ENCODE measurements at places on chromosomes 11 and 22.

GRCh38 chr11:945986-946385 lies 20.3 kb downstream of the AP2A2 start:
- no peak for DNase-seq

DNA sequence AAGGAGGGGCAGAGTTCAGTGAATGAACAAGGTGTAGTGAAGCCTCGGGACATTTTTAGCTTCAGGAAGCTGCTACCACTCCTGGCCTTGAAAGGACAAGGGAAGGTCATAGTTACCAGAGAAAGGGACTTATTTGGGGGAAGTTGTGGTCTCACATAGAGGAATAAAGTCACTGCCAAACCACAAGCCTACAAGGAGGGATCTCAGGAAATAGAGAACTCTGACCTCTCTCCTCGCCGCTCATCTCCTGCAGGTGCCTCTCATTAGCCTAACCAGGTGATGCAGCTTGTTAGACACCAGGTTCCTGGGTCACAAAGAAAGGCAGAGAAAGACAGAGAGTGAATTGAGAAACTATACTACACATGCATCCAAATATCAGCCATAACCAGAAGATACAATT lies 14.3 kb upstream of the TOLLIP start:
- DNase-seq = no peak

GRCh38 chr11:103877221-103877620 lies 159.2 kb upstream of the DDI1 start:
- DNase-seq = no peak

DNA sequence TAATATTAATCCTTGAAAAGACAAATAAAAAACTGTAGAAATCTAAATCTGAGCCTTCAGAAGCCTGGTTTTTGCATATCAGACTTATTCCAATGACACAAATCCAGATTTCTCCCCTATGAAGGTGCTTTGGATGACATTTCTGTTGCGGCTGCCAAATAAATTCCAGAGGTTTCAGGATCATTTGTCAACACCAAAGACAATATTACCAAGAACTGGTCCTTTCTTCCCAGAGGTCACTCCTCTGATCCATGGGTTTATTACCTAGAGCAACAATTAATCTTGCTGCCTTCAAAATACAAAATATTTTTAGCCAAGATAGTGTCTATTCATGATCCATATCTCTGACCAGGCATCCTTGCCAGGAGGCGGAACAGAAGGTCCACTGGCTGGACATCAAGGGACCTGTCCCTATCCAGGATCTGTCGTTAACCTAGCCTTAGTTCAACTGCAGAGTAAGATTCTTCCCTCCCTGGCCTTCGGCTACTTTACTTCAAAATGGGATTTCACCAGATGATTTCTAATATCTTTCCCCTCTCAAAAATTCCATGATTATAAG lies 4.9 kb downstream of the CADM1 start:
- no peak for DNase-seq

- DNase-seq = no peak
Measured at GRCh38 chr11:58493676-58494075, 14.2 kb downstream of the OR5B21 start.

GRCh38 chr11:113148652-113149051 lies 165.7 kb upstream of the TTC12 start:
- DNase-seq = no peak

- DNase-seq = no peak
Measured at GRCh38 chr11:96275801-96276594, 67.0 kb downstream of the MAML2 start.

DNA sequence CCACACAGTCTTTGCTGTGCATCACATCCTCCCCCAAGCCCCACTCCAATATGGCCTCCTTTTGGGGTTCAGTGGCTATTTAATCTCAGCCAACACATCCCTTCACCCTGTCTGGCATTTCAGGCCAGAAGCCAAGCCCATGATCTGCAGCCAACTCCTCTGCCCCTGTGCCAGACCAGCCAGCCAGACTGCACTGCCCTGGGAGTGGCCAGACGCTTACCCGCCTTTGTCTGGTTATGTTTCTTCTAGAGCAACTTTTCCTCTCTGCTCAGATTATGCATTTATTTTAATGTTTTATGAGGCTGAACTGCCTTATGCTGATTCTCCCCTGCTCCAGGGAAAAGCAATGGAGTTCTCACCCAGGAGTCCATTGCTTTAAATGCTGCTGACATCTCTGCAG lies 206.7 kb upstream of the TBCEL start:
- no peak for DNase-seq

DNA sequence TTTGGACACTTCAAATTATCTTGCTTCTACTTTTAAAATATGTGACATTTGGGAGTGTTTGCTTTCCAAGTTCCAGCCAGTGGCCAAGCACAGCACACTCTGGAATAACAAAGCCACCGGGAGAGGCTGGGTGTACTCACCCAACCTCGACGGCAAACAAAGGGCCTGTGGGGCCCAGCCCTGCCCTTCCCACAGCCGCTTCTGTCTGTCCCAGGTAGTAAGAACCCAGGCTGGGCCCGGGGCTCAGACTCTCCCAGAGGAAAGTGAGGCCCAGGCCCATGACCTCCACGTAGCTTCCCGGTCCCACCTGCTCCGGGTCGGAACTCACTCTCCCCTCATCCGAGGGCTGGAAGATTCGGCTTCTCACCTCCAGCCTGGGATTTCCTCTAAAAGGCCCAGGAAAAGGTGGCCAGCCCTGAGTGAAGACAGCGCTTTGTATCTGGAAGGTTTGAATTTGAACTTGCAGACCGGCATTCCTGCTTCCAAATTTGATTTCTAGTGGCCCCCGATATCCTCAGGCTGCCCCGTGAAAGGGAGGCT lies 93.5 kb downstream of the CELSR1 start:
- DNase-seq = peak; percentile 70

DNA sequence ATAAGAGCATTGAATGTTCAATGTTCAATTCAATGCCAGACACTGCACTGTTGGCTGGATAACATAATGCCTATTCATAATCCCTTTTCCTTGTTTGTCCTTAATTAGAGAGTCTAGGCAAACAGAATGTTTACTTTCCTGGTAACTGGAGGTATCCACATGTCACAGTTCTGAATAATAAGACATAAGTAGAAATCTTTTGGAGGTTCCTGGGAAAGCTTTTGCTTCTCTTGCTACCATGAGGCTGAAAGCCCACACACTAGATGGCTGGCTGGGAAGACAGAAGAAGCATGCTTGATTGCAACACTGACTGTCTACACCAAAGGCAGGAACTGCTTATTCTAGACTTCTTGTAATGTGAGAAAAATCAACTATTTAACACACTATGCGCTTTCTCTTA lies 79.5 kb downstream of the GAB2 start:
- no peak for DNase-seq

- DNase-seq = no peak
Measured at GRCh38 chr22:33691057-33691630, 229.1 kb downstream of the LARGE1 start.

DNA sequence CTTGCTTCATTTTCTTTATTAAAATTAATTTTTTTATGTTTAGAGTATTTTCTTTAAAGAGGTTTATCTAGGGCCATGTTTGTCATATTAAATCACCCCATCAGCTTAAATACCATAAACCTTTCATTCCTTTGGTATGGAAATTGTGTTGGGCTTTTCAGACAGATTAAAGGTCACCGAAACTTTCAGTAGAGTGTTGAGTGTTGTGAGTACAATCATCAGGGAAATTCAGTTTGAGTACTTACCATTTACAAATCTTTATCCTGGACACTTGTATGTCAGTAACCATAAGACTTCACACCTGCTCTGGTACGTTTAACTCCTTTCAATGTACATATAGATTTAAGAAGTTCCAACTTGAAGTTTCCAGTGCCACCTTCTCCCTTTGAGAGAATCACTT lies 12.0 kb downstream of the PRMT3 start:
- no peak for DNase-seq

- no peak for DNase-seq
Measured at GRCh38 chr11:14081581-14082231, 119.2 kb downstream of the SPON1 start.

DNA sequence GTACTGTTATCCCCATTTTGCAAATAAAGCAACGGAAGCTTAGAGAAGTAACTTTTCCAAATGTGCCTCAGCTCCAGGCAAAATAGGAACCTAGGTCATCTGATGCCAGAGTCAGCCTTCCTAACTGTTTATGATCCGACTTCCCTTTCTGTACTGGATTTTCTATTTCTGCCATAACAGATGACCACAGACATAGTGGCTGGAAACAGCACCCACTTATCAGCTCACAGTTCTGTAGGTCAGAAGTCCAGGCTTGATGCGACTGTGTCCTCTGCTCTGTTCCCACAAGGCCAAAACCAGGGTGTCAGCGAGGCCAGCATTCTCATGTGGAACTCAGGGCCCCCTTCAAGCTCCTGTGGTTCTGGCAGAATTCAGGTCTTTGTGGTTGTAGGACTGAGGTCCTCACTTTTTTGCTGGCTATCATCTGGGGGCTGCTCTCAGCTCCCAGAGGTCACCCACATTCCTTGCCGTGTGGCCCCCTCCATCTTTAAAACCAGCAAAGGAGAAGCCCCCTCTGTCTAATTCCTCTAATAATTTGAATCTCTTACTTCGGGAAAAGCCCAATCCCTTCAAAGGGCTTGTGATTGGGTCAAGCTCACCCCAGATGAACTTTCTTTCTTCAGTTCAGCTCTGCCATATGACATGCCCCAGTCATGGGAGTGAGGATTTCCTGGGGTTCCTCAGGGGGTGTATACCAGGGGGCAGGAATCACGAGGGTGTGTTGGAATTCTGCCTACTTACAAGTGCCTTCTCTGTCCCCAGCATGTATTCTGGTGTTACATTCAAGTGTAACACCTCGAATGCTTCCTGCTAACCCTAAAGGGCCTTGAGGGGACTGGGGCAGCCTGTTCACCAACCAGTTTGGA lies 15.3 kb downstream of the KCNJ5 start:
- no peak for DNase-seq

- DNase-seq = no peak
Measured at GRCh38 chr11:70913715-70914231, 338.6 kb downstream of the SHANK2 start.

GRCh38 chr11:127493330-127494022 lies 492.9 kb upstream of the KIRREL3 start:
- DNase-seq = no peak

- peak; percentile 99 for DNase-seq
Measured at GRCh38 chr11:61567286-61568061, 13.4 kb downstream of the SYT7 start.

- no peak for DNase-seq
Measured at GRCh38 chr11:10204021-10204420, 90.0 kb downstream of the SBF2 start.

- DNase-seq = no peak
Measured at GRCh38 chr11:61091373-61092279, 10.7 kb upstream of the CD5 start.

DNA sequence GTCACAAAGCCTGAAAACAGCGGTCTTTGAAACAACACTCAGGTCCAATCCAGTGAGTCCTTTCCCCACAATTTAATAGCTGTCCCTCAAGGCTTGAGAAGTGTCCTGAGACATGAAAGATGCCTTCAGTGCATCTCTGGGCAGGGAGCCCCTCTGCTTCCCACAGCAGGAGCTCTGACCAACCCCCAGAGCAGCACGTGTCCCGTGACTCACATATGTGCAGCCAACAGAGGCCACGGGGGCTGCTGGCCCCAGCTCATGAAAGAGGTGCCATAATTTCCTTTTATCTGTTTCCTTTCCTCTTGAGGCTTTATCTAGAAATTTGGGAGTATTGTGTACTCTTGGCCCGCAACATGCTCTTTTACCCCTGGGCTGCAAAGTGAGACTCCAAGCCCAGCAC lies 33.2 kb upstream of the LMO1 start:
- DNase-seq = no peak

- no peak for DNase-seq
Measured at GRCh38 chr11:3747704-3748103, 49.6 kb downstream of the NUP98 start.

DNA sequence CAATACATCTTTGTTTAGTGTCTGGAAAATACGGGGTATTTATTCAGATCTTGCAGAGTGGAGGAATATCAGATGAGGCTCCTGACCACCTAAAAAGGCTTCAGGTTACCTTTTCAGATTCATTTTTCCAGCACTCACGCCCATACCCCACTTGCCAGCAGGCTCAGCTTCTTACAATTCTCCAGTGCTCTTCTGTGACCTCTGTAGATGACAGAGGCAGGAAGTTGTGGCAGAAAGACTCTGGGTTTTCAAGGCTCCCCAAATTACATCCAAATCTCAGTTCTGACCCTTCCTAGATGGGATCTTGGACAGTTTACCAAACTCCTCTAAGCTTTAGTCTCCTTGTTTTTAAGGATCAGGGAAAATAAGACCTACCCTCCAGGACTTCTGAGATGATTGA lies 61.1 kb downstream of the SYTL2 start:
- DNase-seq = no peak

GRCh38 chr11:122197066-122197987 lies 81.3 kb upstream of the BLID start:
- no peak for DNase-seq

DNA sequence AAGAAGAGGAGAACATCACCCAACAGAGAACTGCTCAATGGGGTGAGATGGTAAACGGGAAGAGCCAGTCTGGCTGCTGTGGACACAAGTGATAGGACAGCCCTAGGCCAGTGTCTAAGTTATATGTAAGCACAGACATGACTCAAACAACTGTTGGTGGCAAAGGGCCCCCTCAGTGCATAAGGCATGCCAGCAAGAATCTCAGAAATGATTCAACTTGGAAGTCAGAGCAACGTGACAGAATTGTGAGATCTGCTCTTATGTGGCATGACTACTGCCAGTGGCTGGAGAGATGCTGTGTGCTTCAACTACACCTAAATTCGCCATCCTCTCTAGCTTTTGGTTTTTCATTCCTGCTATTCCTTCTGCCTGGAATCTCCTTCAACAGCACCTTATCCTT lies 7.4 kb downstream of the SLN start:
- DNase-seq = no peak

DNA sequence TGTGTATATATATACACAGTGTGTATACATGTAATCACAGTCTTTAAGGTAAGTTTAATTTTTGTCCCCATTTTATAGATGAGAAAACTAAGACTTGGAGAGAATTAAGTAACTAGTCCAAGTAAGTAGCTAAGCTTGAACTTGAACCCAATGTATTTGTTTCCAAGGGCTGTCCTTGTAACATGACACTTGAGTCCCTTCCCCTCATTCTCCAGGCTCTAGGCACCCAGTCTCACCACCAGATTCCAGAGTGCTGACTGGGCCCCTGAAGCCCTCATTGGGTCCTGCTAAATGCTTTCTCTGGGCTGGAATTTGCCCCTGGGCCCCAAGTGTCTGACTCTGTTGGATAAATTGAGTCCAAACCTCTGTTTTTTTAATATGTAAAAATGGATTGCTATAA lies 45.5 kb downstream of the ADM start:
- DNase-seq = no peak

- DNase-seq = peak; percentile 78
Measured at GRCh38 chr11:66854231-66854661, 2.6 kb upstream of the LRFN4 start.

- DNase-seq = no peak
Measured at GRCh38 chr11:80841675-80842074, 1400.8 kb upstream of the TENM4 start.

DNA sequence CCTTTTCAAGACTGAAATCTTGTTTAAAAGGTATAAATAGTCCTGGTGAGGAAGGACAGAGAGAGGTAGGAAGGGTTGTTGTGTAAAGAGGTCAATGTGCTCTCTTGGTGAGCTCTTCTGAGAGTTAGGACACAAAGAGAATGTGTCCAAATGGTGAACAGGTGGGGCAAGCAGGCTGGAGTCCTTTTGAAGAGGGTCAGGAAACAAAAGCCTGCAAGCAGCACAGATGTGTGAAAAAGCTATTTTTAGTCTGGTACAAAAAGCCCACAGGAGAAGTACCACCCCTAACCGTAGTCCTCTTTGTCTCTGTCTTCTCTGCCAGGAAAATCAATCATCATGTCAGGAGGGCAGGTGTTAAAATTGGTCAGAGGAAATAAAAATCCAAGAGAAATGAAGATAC lies 54.4 kb upstream of the SYN3 start:
- no peak for DNase-seq

- peak; percentile 73 for DNase-seq
Measured at GRCh38 chr11:62508336-62509058, 38.1 kb downstream of the AHNAK start.

All from HuH-7.5 (cell line).